Midbrain (tissue), 1 donor: ENCODE measurements at places on chromosomes 4 and X.

- no peak for DNase-seq
These were observed 5.6 kb upstream of the STPG2 start for GRCh38 chr4:98148856-98149255.

DNA sequence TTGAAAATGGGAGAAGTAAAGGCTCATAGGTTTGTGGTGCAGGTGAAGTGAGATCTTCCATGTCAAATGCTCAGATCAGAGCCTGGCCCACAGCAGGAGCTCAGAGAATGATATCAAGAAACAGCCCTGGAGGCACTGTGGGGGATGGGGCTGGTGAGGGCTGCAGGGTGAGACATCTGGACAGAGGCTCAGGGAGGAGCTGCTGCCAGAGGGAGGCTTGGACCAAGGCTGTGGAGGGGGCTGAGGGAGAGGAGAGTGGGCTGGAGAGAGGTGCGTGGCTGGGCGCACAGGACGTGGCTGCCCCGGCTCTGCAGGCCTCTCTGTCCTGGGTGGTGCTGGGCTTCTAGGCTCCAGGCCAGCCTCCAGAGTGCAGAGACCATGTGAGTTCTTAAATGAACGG, 5.6 kb downstream of the SORCS2 start:
- DNase-seq = no peak

DNA sequence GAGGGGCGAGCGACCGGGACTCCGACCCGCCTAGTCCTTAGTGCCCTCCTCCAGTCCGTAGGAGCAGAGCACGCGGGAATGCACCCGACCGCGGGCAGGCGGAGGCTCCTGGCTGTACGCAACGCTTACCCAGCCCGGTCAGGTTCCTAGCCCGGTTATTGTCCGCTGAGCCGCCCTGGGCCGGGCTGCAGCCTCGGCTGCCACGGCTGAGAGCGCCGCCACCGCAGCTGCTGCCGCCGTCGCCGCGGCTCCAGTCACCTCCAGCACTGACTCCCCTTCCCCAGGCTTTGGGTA, at the start of gene AMER1:
Gene AMER1, minus strand, starts transcription at position 268 of the 294 bp plus-strand sequence. CDS start 12,422 bp downstream, outside the sequence.
- no peak for DNase-seq

DNA sequence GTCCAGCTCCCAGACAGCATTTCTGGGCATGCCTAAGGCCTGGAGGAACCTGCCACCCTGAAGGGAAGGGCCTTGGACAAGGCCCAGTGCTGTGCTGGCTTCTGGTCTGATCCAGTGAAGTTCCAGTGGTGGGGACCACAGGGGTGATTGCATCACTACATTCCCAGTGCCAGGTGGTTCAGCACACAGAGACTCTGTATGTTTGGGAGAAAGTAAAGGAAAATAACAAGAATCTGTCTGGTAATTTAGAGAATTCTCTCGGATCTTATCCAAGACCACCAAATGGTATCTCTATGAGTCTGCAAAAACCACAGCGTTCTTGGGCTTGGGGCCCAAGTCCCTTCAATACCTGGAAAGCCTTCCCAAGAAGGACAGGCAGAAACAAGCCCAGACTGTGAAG, 131.8 kb upstream of the MAD2L1 start:
- DNase-seq = no peak

GRCh38 chr4:14787221-14787620, 215.1 kb upstream of the CPEB2 start:
- DNase-seq = no peak

GRCh38 chr4:143653031-143653430, 47.4 kb downstream of the FREM3 start:
- no peak for DNase-seq

DNA sequence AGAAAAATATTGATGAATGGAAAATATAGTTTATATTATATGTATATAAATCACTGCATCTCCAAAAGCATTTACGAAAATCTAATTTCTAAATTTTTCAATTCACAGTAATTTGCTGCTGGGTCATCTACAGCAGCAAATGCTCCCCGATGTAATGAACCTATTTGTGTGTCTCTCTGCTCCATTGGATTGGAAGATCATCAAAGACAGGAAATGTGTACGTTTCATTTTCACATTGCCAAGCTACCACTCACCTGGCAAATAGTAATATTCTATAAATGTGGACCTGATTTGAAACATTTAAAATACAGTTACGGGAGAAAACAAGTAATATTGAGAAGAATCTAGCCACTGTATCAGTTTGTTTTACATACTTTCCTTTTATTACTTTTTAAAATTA, 317.7 kb downstream of the PAPSS1 start:
- no peak for DNase-seq

- DNase-seq = peak; percentile 48
These were observed 755 bp downstream of the KLHL8 start for GRCh38 chr4:87219632-87220093.

GRCh38 chr4:162170509-162170908, 6.7 kb upstream of the FSTL5 start:
- DNase-seq = no peak

- DNase-seq = no peak
These were observed 2.1 kb downstream of the MTM1 start for GRCh38 chrX:150570512-150570911.

- DNase-seq = no peak
These were observed 37.3 kb downstream of the DCUN1D4 start for GRCh38 chr4:51880016-51880915.

DNA sequence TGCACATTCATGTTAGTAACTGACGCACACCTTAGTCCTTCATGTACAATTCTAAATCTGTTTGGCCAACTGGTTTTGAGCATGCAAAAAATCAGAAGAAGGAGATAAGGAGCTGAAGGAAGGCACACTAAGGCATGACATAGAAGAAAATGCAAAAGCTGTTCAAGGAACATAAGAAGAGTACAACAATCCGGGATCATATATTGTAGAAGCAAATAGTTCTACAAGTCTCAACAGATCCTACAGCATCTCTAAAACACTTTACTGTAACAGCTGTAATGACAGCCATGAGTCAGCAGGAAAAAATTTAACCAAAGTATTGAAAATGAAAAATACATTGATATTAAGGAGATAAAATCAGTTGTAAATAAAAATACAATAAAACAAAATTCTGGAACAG, 57.7 kb downstream of the KLHL13 start:
- DNase-seq = no peak

- peak; percentile 59 for DNase-seq
These were observed 52.0 kb downstream of the SORCS2 start for GRCh38 chr4:7244331-7244665.

DNA sequence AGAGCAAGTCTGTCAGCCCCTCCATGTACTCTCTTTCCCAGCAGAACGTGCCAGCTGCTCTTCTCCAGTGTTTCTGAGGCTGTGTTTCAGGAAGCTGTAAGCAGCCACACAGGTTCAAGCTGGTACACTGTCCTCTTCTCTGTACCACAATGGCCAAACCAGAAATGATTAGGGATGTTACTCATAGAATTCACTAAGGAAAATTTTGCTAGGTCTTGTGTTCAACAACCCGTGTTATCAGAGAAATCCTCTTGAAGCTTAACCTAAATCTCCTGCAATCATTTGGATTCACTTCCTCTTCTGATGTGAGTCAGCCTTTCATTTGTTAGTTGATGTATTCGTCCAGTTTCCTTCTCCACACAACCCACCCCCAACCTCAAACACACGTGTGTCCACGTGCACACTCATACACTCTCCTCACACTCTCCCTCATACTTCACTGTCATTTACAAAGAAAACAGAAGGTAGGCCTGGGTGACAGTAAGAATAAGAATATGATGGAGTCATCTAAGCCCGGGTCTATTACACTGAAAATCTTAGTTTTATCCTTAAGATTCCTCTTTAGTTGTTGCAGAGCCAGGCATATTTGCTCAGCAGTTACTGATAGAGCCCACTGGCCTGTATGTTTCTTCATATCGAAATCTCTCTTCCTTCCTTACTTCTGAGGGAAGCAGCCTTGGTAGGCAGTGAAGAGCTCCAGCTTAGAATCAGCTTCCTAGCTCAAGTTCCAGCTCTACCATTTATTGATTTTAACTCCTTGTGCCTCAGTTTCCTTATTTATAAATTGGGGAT, 63.4 kb downstream of the DCUN1D4 start:
- no peak for DNase-seq

- no peak for DNase-seq
These were observed 120.9 kb upstream of the NOCT start for GRCh38 chr4:138894709-138895108.

GRCh38 chrX:41912923-41913322, 10.4 kb downstream of the CASK start:
- no peak for DNase-seq

DNA sequence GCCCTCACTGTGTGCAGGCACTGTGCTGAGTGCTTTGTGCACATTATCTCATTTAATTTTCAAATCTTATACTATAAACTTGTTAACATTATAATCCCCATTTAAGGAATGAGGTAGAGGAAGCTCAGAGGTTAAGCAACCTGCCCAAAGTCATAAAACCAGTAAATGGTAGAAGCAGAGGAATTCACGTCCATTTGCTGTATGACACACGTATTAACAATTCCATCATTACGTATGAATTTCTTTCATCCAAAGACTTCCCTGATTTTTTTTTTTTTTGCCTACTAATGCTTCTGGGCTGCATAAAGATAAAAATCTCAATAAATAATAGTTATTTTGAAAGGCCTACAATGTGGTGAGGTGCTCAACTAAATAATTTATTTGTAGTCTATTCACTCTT, 64.5 kb upstream of the H2AZ1 start:
- DNase-seq = no peak

DNA sequence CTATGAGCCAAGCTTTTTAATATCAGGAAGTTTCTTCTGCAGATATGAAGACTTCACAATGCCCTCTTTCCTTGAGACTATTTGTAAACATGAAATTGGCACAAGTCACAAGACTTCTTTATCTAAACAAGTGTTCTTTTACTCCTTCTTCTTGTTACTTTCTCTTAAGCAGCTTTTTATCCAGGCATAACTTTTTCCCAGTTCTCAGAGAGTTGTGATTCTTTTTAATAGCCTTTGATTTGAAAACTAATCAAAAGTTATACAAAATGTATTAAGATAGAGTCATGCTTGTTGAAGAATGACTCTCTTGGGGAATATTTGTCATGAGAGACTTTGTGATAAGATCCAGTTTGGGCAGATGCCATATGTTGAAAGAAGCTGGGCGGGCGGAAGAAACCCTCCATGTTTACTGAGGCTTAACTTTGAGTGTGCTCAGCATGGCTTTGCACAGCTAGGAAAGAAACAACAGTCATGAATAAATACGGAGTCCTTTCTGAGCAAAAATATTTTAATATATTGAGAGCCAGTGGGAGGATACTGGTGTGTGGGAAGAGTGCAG, 39.3 kb downstream of the SYTL5 start:
- no peak for DNase-seq

- DNase-seq = no peak
These were observed 157.1 kb downstream of the TRIML1 start for GRCh38 chr4:188296331-188296730.
